ENCODE measurements at places on chromosomes 7 and 10.
A peak's percentile ranks its signal among the peaks of the same experiment; 100 is the strongest.

- peak; percentile 83 for DNase-seq
Observed at GRCh38 chr7:27174874-27175625, 930 bp upstream of the HOXA10 start.

DNA sequence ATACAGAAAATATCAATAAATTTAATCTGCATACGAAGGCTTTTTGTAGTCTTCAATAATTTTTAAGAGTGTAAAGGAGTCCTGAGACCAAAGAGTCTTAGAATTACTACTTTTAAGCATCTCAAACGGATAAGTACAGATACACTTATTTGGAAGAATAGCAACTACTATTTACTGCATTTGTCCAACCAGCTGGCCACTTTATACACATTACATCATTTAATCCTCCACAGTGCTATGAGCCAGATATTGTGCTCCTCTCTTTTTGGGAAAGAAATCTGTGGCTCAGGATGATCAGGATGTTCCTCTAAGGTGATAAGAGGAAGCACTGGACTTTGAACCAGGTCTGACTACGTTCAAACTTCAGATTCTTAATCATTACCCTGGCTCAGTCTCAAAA is 588.6 kb upstream of the LRRTM3 start:
- no peak for DNase-seq

GRCh38 chr7:739983-740942 is 13.2 kb upstream of the PRKAR1B start:
- peak; percentile 59 for DNase-seq

GRCh38 chr7:40311307-40311706 is 176.5 kb downstream of the SUGCT start:
- DNase-seq = no peak

- no peak for DNase-seq
Observed at GRCh38 chr7:30445770-30446169, 32.8 kb downstream of the NOD1 start.

DNA sequence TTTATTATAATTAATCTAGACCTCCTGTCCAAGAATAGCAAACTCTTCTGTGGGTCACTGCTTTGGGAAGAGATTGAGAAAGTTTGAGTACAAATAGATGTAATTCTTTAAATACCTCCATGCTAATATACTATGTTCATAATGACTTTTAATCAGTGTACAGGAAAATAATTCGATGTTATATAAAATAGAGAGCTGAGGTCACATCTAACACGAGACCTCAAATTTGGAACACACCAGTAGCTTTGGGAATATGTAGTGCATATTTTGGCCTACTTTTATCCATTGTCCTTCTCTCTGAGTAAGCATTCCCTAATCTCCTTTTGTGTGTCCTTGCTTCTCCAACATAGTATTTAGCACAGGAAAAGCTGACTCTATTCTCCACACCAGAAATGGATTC is 27.3 kb upstream of the CABCOCO1 start:
- DNase-seq = no peak

- DNase-seq = peak; percentile 40
Observed at GRCh38 chr7:98998821-98999725, 120.7 kb downstream of the TRRAP start.

DNA sequence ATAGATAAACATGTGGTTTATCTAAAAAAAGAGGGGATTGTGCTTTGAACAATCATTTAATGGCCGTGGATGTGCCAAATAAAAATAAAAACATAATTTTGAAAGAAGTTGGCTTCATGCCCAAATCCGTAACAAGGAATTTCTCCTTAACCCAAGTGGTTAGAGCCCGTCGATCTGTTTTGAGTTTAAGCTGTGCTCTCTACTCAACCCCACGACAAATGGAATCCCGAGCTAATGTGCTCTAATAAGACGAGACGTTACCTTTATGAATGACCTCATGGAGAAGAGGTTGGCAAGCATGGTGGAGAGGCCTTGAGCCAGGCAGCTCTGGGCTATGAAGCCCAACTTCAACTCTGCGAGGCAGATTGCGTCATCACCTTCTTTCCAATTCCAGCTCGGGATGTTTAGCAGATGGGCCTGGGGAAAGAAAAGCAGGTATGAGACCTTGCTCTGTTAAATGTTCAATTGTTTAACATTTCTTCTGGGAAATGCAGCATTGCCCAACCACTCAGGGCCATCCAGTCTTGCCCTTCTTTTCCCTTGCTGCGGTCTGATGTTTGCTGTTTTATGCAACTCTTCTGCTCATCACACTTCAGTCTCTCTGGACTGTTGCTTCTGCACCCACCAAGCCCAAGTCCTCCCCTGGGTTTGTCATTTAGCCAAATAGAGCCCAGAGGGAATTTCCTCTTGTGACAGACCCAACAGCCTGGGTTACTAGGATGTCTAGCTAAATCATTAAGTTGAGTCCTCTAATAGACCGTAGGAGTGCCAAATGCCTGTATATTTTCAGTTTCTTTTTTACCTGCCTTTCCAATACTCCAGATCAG is 564.6 kb downstream of the KCNMA1 start:
- DNase-seq = no peak

DNA sequence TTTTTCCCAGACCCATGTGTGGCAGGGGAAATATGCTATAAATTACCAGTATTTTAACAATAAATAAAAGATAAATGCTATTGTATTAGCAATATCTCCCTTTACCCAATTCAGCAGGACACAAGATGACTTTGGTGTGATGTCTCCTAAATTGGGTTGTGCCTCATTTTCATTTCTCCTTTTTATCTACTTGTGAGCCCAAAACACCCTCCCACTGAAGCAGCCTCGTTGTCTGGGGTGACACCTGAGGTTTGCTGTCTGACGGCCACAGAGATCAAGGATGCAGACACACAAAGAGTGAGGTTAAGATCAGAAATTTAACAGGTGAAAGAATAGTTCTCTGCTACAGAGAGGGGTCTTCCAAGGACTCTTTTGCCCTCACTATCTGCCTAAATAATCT is 27.1 kb upstream of the CC2D2B start:
- DNase-seq = no peak

- no peak for DNase-seq
Observed at GRCh38 chr10:19772972-19773371, 43.3 kb upstream of the PLXDC2 start.

GRCh38 chr10:114911052-114911711 is 26.8 kb upstream of the TRUB1 start:
- DNase-seq = no peak

- DNase-seq = no peak
Observed at GRCh38 chr7:31938650-31939049, 131.6 kb downstream of the PDE1C start.

- DNase-seq = no peak
Observed at GRCh38 chr7:138603549-138604318, 97.4 kb downstream of the SVOPL start.

DNA sequence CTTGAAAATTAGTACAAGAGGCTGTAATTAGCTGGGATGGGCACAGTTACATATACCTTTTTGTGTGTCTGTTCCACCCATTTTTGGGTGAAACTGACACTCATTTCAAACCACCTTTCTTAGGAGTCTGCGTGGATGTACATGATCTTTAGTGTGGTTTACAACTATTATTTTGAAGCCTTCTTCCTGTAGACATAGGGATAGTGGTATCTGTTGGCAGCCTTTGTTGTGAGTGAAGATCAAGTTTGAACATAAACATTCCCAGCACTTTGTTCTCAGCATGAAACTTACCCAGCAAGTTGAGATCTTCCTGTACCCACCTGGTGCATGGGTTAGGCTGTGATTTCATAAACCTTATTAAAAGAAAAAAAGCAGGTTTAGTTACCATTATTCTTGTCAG is 2.0 kb downstream of the BAG3 start:
- DNase-seq = no peak

DNA sequence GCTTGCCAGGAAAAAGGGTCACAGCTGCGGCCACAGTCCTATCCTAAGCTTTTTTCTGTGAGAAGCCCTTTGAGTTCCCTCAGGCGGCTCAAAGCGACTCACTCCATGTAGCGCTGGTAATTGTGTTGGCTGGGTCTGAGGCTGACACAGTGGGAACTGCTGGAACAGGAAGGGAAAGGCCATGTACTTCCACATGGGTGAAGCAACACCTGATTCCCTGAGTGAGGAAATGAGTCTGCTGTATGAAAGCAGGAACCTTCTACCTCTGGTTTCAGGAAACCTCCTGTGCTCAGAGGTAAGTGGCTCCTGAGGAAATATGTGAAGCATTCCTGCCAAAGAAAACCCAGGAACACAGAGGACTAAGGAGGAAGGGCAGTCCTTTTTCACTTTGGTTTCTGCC is 734.6 kb upstream of the SORCS1 start:
- DNase-seq = no peak

DNA sequence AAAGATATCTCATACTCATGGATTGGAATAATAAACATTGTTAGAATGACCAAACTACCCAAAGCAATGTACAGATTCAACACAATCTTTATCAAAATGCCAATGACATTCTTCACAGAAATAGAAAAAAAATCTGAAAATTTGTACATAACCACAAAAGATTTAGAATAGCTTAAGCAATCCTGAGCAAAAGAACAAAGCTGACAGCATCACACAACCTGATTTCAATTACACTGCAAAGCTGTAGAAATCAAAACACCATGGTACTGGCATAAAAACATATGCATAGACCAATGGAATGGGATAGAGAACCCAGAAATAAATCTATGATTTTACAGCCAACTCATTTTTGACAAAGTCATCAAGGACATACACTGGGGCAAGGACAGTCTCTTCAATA is 130.0 kb upstream of the TMEM72 start:
- no peak for DNase-seq

DNA sequence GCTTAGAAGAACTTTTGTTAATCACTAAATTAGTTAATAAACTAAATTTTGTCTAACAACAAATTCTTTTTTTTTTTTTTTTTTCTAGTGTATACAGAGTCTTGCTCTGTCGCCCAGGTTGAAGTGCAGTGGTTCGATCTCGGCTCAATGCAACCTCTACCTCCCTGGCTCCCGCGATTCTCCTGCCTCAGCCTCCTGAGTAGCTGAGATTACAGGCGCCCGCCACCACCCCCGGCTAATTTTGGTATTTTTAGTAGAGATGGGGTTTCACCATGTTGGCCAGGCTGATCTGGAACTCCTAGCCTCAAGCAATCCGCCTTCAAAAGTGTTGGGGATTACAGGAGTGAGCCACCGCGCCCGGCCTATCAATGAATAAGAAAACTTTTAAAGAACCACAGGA is 1.1 kb upstream of the IQUB start:
- no peak for DNase-seq

DNA sequence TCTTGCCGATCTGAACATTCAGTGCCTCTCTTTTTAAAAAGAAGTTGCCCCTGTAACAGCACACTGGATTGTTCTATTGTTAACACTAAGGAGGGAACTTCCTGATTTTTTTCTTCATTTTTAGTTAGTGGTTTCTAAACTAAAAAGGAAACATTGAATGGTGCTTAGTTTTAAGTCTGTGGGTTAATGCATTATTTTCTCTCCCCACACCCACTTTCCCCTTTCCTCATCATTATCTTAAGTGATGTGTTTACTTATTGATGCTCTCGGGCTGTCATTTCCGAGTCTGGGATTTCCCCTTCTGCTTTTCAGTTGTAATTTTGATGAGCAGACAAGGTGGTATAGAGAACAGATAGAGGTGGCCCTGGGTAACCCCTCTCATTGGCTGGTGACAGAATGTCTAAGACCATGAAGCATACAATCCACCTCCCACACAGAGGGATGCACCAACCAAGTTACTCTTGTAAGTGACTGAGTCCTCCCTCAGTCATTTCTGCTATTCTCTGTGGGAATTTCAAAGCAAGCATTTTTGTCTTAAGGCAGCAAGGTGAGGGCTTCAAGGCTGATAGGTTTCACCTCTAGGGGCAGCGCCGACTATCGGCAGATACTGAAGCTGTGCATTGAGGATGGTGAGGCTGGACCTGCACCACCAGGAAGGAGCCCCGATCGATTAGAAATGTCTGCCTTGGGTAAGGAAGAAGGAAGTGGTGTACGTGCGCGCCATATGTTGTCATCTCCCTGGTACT is 49.5 kb downstream of the CHN2 start:
- DNase-seq = no peak

GRCh38 chr10:27816320-27816719 is 70.7 kb upstream of the MKX start:
- DNase-seq = no peak

DNA sequence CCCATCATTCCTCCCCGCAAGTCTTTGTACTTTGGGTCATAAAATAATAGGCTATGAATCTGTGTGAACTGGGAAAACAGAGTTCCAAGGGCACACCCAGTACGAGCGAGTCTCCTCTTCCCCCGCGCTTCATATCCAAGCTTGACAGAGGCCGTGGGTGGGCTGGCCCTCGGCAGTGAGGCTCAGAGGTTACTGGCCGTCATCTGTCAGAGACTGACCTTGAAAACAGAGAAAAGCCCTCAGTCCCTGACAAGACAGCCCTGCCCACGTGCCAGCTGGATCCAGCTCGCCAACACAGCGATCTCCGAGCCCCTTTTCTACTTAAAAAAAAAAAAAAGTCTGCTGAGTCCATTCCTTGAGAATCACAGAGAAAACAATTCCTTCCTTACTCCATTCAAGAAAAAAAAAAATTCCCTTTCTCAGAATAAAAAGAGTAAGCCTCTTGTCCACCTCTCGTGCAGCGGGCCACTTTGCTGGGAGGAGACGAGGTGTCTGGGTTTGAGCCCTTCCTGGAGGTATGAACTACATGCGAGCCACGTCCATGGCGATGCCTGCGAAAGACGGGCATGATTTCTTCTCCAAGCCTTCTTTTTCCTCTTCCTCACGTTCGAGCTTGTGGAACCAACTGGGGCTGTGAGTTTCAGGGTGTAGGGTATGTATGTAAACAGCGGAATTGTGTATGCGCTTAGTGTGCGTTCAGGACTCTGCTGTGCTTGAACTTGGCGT is 744 bp upstream of the BICC1 start:
- peak; percentile 70 for DNase-seq

- DNase-seq = no peak
Observed at GRCh38 chr7:55893940-55894339, 6.7 kb downstream of the ZNF713 start.

GRCh38 chr10:113003052-113003451 is 53.0 kb downstream of the TCF7L2 start:
- no peak for DNase-seq

DNA sequence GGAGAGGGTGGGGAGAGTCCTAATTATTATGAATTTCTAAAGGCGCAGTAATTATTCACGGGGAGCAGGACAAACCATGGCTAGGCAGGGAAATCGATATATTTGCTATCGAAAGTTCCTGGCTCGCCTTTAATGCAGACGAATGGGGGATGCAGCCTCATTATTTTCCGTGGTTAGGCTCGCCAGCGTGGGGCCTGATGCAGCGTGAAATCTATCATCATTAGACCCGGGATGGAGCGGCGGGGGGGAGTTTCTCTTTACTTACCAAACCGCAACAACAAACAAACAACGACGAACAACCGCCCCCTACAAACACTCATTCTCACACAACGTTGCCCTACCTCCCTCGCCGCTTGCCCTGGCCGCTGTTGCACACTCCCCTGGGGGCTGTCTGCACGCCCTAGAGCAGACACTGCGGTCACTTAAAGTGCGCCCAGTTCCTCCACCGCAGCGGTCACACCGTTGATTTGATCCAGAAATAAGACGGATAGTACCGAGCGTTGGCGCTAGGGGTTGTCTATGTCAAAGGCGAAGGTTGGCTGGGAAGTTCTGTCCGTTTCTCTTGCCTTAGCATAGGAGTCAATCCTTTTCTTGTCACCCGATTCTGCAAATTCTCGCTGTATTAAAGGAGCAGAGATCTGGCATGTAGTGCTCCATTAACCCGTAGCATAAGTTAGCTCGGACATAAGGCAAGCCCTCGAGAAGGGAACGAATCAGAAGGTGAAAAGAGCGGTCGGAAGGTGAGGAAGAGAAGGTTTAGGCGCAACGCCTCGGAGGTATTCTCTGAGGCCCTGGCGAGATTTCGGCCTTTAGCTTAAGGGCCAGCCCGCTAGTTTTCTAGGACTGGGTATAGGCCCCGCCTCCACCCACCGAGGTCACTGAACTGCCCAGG is 10.4 kb downstream of the NXPH1 start:
- DNase-seq = no peak

- DNase-seq = no peak
Observed at GRCh38 chr10:59131666-59132065, 44.8 kb upstream of the PHYHIPL start.

Data from left forelimb (tissue), 1 donor.